ENCODE measurements at places on chromosomes 4 and X.

GRCh38 chr4:179165000-179165738 lies 1722.9 kb upstream of the AGA start:
- no peak for DNase-seq

DNA sequence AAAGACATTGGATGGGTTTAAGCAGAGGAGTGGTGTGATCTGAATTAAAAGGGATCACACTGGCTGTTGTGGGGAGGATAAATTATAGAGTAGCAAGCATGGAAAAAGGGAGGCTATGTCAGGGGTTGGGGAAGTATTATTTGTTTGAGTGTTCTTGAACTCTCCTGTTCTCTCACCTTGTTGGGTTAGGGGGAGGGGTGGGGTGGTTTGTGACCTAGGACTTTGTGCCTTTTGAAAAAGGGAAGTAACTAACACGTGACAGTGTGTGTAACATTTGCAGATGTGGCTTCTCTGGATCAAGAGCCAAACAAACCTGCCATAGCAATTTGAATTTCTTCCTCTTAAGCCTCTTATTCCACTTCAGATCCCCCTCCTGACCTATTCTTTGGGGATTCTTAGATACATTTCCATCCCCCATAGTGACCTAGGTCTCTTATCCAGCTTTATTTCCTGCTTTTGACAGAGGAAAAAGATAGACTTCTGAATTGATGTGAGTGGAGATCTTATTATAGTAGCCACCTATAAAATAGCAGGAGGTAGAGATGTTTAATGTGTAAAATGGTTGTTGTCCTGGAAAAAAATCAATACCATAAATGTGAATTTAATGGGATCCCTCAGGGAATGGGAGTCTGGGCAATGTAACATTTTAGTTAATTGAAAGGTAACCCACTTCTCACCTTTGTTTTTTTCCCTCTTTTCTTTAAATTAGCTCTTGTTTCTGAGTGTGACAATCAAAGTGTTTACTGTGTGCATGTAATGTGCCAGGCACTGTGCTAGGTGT lies 120.4 kb downstream of the CT47B1 start:
- no peak for DNase-seq

GRCh38 chrX:130109429-130110378 lies 593 bp downstream of the ELF4 start:
- peak; percentile 20 for DNase-seq

DNA sequence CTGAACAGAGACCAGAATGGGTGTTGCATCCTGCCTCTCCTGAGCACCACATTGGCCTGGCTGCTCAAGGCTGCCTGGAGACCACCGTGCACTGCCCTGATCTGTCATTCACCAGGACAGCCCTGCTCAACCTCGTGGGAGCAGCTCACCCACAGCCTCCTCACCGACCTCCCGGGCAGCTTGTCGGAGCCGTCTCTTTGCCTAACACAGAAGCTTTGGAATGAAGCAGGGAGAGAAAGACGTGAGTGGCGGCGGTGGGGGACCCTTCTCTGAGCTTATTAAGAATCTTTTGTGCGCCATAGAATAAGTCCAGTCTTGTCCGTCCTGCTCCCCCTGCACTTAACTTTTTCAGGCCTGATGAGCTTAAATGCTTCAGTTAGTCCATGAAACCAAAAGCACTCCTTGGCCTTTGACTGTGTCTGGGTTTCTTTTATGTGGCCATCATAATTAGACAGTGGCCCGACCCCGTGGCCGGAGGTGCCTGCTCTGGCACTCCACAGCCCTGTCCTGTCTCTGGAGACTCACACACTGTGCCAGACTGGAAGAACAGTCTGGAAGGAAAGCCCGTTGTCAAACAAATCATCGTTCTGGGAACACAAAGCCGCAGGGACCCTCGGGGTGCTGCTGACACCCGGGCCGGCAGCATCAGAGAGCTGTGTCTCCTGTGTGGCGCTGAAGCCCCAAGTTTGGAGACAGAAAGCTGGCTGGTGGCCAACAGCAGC lies 192.8 kb downstream of the BCOR start:
- DNase-seq: no peak

DNA sequence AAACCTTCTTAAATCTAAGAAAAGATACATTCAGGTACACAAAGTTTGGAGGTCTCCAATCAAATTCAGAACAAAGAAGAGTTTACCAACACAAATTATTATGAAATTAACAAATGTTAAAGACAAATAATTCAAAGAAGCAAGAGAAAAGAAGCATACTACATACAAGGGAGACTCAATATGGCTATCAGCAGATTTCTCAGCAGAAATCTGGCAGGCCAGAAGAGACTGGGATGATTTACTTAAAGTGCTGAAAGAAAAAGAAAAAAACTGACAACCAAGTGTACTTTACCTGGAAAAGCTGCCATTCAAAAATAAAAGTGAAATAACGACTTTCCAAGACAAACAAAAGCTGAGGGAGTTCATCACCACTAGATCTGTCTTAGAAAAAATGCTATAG lies 64.4 kb upstream of the HTR2C start:
- DNase-seq: no peak

DNA sequence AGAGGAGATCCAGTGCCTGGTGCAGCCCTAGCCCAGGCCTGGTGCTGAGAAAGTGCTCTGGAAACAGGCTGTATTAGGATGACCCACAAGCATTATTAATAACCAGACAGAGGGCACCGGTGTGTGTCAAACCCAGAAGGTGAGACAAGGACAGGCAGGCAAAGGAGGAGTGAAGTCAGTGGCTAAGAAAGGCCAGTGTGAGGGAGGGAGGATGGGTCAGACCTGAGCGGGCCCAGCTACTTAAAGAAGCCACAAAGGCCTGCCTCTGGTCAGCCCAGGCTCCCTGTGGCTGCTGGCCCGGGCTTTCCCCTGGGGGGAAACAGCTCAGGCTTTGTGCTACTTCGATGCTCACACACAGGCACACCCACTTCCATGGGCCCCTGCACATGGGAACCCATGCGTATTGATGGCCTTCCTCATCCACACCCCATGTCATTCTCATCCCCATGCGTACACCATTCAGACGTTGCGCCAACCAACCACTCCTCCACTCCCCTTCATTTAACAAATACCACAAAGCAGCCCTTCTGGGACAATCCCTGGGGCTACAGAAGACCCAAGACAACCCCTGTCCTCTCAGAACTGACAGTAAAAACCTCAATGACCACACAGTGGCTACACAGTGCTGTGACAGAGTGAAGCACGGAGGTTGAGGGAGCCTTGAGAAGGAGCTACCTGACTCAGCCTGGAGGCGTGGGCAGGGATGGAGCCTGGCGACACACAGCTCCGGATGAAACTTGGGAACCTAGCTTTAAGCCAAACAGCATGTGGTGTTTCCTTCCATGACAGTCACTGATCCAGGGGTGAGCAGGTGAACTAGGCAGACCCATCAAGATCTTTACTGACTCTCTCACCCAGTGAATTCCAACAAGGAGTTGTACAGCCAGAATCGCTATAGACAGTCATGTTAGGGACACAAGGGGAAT lies 24.9 kb upstream of the MTM1 start:
- DNase-seq: no peak

Measured in stimulated activated naive CD8-positive, alpha-beta T cell treated with anti-CD3 and anti-CD28 coated beads, Interleukin-15, Interleukin-2, amounts not matched to agents 100 U/mL and 50 U/mL, for 24 hours (primary cell).